NCI-H187 treated with DMSO at 0.1 percent for 48 hours (cell line): ENCODE measurements at places on chromosomes 6 and 20.
A peak's percentile ranks its signal among the peaks of the same experiment; 100 is the strongest.

- no peak for DNase-seq
Measured at GRCh38 chr6:160188773-160189172, 67.2 kb downstream of the SLC22A1 start.

DNA sequence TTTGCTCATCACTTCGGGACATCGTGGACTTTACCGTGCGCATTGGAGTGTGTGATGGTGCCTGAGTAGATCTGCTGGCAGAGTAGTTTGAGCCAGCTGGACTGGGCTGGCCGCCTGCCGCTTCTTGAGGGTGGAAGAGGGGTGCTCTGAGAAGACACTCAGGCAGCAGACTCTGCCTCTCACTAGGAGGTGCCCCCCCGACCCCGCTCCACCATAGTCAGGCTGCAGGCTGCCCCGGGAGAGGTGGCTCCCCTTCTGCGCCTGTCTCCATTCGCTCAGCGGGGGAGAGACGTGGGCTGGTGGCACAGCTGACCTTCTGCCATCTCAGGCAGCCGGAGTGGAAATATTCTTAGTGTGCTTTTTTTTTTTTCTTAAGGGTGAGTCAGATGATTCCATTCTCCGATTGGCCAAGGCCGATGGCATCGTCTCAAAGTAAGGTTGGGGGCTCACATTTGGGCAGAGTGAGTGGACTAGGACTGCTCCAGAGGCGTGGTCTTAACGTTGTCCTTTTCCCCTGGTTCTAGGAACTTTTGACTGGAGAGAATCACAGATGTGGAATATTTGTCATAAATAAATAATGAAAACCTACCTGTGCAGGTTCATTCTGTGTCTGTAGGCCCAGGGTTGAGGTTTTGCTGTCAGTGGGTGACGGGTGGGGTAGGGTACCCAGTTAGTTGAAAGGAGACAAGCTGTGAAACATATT, 1.2 kb downstream of the RPS21 start:
- no peak for DNase-seq

GRCh38 chr20:43477619-43478018, 19.9 kb downstream of the SRSF6 start:
- DNase-seq, result no peak

DNA sequence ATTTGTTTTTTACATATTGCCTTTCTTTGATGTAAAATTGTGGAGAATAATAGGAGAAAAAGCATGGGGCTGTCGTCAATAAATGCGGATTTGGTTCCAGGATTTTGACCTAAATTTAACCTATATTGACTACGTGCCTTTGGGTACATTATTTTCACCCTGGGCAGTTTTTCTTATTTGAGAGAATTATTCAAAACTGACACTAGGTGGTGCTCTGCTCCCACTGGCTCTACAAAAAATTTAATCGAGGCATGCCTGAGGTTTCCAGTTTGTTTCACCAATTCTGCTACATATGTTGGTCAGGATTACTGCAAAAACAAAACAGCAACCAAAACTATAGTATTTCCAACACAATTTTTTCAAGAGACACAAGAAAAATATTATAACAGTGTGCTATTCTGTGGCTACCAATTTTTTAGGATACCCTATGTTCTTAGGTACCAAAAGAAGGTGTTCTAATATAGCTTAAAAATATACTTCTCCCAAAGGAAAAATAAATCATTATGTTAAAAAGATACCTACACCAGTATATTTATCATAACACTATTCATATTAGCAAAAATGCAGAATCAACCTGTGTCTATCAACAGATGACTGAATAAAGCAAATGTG, 48.6 kb upstream of the FABP7 start:
- peak; percentile 35 for DNase-seq

DNA sequence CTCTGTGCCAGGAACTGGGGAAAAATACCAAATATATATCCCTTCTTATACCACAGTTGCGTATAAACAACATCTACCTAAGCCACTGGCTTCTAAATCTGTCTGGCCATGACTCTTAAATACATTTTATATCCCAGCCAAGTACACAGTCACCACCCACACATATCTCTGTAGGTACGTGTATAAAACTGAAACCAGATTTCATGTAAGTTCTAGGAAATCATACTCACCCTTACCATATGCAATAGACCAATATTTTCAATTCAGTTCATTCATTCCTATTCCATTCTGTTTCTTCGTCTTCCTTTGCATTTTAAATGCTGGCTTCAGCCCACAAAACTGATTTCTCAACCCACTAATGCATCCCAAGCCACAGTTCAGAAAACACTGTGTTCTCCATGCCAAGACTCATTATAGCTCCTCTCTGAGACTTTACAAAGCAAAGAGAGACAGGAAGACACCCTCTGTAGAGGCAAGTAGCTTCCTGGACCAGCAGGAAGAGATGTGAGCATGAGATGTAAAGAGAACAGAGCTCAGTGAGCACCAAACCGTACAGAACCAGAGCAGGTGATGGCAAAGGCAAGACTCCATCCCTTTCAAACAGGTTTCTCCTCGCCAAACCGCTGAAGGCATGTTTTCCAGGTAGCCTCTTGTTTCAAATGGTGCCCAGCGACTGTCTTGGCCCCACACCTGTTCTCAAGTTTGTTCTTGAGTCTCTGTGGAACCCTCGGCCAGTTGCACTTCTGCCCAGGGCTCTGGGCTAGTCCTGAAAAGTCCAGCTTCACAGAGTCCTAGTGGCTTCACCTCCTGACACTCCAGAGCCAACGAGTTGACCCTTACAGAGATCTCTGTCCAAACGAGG, 18.7 kb downstream of the FAM50B start:
- DNase-seq, result no peak

DNA sequence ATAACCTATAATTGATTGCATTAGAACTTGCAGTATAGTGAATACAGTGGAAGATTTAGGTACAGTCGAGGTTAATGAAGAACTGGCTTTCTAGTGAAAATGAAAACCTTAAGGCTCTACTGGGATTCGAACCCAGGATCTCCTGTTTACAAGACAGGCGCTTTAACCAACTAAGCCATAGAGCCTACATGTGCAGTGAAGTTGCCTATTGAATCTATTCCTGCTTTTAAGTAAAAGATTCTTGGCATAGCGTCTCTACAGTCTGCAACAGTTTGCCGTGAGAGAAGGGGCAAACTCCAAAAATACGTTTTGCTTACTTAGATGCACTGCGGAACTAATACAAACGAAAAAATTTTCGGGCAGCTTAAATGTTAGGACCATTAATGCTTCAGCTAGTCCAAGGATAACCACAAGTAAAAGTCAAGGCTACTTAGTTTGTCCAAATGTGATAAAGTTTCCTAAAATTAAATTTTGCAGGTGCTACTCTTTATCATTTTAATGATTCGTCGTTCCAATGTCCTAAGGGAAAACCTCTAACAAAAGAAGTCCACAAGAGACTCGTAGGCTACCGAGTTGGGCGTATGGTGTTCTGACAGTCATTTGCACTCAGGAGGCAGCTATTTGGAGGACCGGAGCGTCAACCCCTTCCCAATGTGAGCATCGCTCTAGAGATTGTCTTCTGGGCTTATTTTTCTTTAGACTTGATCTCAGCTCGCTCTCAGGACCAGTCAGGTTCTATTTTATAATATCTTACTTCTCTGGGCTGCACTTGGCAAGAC, 31.3 kb upstream of the ZSCAN23 start:
- DNase-seq, result no peak

DNA sequence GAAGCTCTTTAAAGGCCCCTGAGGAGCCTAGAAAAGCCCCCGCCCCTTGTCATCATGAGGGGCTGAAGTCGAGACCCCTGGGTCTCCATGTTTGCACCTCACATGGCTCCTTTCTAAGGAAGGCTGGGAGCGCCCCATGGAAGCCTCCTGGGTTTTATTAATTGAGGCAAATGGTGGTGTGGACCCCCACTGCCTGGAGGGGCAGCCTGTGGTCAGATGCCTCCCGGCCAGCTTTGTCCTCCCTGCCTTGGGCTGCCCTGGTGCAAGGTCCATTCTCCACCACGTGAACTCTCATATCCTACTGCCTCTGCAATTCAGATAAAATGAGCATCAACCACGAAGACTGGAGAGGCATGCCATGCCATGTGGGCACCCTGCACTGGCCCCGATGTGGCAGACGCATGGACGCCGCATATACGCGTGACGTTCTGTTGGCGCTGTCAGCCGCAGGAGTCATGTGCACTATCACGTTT, 295.5 kb downstream of the TAF4 start:
- DNase-seq, result no peak

- no peak for DNase-seq
Measured at GRCh38 chr6:43186706-43187105, 4.7 kb downstream of the CUL9 start.

GRCh38 chr6:31811645-31812044, 3.4 kb downstream of the HSPA1L start:
- no peak for DNase-seq

GRCh38 chr6:143394389-143394788, 56.1 kb downstream of the ADAT2 start:
- DNase-seq, result no peak
